ENCODE measurements at places on chromosomes 16 and 17.
A peak's percentile ranks its signal among the peaks of the same experiment; 100 is the strongest.

- DNase-seq: no peak
Observed at GRCh38 chr16:5321930-5322329, 224.3 kb upstream of the EEF2KMT start.

GRCh38 chr17:66663041-66663606 lies 171.8 kb upstream of the CACNG5 start:
- no peak for DNase-seq

- peak; percentile 31 for DNase-seq
Observed at GRCh38 chr16:70694088-70694867, 8.4 kb upstream of the MTSS2 start.

GRCh38 chr16:11452746-11453389 lies 107.6 kb downstream of the RMI2 start:
- DNase-seq: no peak

- DNase-seq: no peak
Observed at GRCh38 chr17:6352801-6353560, 81.9 kb downstream of the AIPL1 start.

DNA sequence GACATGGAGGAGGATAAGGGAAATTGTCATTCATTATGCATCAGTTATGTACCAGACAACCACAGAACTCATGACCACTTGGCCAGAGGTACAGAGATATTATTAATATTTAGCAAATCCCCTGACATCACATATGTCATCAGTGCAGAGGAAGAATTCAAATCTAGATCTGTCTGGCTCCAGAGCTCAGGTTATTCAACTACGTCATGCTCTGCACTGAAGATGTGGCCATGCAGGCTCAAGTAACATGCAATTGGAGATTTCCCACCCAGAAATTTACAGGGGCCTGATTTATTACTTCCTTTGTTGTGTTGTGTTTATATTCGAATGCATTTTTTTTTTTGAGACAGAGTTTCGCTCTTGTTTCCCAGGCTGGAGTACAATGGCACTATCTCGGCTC lies 224.3 kb downstream of the HS3ST4 start:
- DNase-seq: no peak

DNA sequence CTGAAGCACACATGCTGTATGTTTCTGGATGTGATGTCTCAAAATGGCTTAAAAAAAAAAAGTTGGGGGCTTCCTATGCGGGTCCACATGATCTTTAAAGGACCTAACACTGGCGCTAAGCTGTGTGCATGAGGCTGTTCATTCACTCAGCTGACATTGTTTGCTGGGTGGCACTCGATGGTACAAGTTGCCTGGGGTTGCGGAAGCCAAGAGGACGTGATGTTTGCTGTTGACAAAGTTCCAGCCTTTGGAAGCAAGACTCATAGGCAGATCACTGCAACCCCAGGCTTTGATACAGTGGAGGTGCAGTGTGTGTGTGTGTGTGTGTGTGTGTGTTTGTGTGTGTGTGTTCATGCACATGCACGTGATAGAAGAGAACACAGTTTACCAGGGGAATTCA lies 29.5 kb upstream of the DNAI2 start:
- no peak for DNase-seq

DNA sequence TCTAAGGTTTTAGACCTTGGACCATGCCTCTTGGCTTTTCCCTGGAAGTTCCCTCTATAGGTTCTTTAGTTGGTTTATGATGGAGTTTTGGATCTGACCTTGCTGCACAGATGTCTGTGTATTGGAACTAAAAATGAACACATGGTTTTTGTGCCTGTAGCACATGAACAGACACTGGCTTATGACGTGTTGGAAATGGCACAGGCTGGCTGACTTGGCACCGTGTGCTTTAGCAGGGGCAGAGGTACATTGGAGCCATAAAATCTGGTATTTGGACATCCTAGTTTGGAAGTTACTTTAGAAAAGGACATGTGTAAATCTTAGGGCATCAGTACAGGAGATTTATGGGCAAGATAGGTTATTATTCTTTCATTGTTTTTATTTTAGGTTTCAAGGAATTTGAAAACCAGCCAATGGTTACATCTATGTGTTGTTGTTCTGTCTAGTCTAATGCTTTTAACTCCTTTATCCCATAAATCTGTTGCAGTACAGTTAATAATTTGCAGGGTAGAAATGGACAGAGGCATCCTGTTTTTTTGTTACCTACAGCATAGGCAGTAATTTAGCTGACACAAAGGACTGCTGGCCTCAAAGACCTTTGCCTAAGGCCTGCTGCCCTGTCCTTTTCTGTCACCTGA lies 6.0 kb downstream of the SOCS7 start:
- no peak for DNase-seq

GRCh38 chr17:1146561-1147265 lies 33.1 kb downstream of the ABR start:
- no peak for DNase-seq

GRCh38 chr17:31721291-31722025 lies 137.6 kb downstream of the COPRS start:
- no peak for DNase-seq

DNA sequence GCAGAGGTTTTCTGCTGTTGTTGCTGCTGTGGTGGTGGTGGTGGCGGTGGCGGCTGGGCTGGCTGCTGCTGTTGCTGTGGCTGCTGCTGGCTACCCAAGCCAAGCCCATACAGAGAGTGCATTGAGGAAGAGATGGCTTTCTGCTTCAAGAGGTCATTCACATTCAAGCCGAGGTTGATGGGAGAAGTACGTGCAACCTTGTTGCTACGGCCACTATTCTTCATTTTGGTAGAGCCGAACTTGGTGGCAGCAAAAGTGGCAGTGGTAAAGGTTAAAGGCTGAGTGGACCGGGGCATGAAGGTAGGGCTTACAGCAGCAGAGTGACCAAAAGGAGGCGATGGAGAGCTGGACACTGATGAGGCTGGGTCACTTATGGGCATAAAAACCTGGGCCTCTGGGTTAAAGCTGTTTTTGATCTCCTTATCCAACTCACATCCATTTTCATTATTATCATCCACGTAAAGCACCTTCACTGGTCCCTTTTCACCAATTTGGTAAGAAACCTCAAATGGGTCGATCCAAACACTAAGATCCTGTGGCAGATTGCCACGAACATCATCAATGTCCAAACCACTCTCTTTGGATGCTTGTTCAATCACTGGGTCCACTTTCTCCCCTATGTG lies 2.8 kb downstream of the TOB1 start:
- peak; percentile 30 for DNase-seq

DNA sequence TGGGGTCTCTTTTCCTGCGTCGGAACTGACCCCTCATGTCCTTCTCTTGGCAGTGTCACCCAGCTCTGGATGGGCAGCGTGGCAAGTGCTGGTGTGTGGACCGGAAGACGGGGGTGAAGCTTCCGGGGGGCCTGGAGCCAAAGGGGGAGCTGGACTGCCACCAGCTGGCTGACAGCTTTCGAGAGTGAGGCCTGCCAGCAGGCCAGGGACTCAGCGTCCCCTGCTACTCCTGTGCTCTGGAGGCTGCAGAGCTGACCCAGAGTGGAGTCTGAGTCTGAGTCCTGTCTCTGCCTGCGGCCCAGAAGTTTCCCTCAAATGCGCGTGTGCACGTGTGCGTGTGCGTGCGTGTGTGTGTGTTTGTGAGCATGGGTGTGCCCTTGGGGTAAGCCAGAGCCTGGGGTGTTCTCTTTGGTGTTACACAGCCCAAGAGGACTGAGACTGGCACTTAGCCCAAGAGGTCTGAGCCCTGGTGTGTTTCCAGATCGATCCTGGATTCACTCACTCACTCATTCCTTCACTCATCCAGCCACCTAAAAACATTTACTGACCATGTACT lies 13.2 kb downstream of the IGFBP4 start:
- no peak for DNase-seq

- DNase-seq: no peak
Observed at GRCh38 chr17:6912110-6913051, 80.9 kb upstream of the TEKT1 start.

GRCh38 chr16:13805951-13806350 lies 114.0 kb upstream of the ERCC4 start:
- no peak for DNase-seq

DNA sequence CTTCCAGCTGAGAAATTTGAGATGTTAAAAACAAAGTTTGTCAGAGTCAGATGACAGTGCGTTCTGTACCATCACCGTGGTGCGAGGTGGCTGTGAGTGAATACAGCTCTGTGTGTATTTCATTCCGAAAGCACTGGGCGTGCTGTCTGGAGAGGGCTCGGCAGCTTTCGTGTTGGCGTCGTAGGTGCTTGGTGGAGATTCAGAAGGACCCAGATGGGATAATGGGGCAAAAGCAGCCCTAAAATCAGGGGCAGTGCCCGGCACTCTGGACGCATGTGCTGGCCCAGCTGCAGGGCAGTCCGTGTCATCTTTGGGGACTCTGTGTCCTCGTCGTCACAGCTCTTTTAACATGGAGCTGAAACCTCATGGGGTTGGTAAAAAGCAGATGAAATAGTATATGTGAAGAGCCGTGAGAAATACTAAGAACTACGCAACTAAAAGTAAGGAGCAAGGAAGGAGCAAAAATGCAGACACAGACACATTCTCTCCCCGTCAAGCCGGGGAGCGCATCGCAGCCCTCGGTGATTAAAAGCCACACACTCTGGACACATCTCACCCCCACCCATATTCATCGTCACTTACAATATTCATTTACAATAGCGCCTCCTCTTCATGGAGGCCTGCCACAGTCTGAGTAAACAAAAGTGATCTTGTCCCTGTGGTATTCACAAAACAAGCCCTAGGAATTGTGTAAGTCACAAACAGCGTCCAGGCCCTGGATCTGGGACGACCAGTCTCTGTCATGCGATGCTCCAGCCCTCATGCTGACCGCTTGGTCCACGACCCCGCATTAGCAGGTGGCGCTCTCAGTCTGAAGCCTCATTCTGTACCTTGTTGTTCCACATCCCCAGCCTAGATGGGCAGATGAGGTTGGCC lies 206.7 kb downstream of the RPTOR start:
- DNase-seq: no peak

DNA sequence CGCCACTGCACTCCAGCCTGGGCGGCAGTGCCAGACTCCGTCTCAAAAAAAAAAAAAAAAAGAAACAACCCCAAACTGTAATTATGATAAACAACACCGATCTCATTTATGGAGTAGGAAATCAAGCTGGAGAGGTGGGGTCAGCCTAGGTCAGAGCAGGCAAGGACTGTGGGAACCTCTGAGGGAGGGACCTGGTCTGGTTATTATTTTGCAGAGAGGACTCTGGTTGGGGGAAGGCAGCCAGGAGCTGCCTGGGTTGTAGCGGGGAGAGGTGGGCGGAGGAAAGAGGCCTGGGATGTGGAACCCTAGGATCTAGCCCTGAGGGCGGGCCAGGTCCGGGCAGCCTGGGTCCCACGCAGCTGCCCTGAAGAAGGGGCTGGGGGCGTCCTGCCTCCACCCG lies 10.9 kb upstream of the HS3ST6 start:
- no peak for DNase-seq

- DNase-seq: no peak
Observed at GRCh38 chr16:53664724-53665345, 38.8 kb downstream of the RPGRIP1L start.

DNA sequence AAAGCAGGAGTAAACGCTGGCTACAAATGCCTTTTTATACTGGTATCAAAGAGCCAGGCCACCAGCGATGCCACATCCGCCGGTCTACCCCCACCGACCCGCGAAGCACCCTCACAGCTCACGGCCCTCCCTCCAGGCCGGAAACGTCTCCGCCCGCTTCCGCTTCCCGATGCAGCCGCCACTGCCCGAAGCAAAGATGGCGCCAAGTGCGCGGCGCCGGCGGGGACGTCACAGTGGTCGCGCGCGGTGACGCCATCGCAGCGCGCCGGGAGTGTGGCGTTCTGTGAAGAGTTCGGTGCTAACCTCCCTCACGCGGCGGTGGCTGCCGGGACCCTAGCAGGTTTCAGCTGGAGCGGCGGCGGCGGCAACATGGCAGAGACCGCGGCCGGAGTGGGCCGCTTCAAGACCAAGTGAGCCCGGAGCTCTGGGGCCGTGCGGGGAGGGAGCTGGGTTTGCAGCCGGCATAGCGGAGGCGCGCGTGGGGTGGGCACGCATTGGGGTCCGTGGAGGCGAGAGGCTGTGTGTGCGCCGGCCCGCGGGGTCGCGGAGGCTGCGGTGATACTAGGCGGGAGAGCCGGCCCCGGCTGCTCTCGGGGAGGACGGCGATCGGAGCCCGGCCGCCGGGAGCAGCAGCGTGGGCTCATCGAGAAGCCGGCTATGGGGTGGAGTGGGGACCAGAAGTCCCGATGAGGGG lies at the start of gene TBL3:
TSS of gene TBL3 (plus strand) at position 258 of the 694 bp plus-strand sequence. CDS start at position 370, 112 bp downstream.
- peak; percentile 81 for DNase-seq

GRCh38 chr16:56480776-56481467 lies 29.6 kb downstream of the OGFOD1 start:
- no peak for DNase-seq

- no peak for DNase-seq
Observed at GRCh38 chr16:86380030-86380429, 130.3 kb upstream of the FOXF1 start.

DNA sequence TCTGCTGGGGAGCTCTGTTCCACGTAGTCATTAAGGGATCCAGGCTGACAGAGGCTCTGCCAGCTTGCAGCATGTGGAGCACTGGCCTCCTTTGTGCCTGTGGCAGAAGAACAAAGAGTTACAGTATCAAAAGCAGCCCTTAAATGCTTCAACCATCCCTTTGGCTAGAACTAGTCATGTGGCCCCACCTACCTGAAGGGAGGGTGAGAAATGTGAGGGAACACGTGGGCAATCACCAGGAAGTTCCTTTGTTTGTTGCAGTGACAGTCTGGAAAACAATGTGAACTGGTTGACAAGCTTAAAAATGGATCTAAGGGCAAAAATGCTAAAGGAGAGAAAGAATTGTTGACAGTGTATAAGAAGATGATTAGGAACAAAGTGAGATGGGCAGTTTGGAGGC lies 290.4 kb upstream of the HSBP1 start:
- no peak for DNase-seq

- DNase-seq: no peak
Observed at GRCh38 chr16:73149334-73149733, 101.4 kb upstream of the ZFHX3 start.

DNA sequence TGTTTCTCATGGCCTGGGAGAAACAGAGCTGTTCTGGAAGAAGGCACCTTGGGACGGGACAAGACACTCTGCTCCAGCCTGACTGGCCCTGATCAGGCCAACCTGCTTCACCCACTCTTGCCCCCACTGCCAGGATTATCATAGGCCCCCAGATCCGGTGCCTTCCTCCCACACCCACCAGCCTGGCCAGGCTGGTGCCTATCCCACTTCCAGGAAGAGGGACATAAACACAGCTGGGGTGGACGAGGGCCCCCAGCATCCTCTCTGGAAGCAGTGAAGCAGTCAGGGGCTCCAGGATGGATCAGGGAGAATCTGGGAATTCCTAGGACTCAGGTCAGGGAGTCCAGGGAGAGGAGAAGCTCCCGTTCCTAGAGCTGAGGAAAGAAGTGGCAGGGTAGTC lies 16.9 kb upstream of the ITGA3 start:
- DNase-seq: no peak

Data from SW 1271 (cell line).